ENCODE measurements at places on chromosomes 13 and 19.

DNA sequence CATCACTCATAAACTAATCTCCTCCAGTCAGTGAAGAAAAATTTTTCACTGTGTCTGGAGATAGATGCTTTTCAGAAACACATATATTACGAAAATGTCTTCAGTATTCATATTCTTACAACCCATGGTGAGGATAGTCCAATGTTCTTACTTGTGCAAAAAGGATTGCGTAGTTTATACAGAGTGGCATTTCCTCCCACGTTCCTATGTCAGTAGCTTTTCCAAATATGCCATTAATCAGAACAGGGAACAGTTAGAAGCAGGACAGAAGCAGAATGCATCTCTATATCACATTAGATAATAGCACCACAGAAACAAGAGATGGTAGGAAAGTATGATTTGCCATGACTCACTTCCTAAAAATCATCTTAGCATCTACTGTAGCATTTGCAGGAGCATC lies 282.9 kb downstream of the SLITRK5 start:
- DNase-seq: no peak

DNA sequence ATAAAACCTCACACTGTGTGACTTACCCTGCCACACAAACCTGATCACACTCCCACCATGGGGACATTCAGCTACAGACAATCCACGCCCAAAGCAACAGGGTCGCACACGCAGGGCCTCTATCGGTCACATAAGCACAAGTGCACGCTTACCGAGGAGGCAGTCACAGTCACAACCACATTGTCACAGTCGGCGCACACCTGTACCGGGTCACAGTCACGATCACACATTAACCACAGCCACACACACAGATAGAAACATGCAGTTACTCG lies 579 bp downstream of the ZNF566 start:
- DNase-seq: no peak

GRCh38 chr19:42129399-42130253 lies 2.6 kb downstream of the POU2F2 start:
- no peak for DNase-seq

- no peak for DNase-seq
Measured at GRCh38 chr19:50534478-50534877, 20.8 kb upstream of the ASPDH start.

GRCh38 chr13:101144808-101145419 lies 271.4 kb downstream of the NALCN start:
- DNase-seq: no peak

DNA sequence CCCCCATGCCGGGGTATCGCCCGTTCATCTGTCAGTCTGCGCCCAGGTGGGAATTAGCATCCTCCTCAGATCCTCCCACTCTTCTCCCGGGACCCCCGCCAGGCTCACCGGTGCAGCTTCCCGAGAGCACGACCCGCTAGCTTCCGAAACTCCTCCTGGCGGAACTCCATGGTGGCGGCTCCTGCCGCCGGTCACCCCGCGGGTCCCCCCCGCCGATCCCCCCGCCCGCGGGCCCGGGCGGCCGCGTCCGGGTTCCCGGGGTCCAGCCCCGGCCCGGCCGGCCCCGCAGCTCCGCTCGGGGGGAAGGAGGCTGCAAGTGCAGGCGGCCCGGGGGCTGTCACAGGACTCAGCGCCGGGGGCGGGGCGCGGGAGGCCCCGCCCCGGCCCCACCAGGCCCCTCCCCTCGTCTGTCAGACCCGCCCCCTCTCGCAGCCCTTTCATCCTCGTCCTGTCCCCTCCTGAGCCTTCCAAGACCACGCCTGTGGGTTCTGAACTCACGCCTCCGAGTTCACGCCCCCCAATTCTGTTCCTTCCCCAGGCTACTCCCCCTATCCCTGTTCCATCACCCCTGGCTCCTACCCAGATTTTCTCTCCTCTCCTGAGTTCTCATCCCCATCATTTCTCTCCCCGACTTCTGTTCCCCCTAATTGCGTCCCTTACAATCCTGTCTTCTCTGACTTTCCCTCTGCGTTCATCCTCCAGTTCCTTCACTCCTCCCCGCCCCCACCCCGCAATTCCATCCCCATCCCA lies at the start of gene SLC17A7:
Gene SLC17A7, minus strand, starts transcription at position 318 of the 750 bp plus-strand sequence. Its CDS starts 148 bp downstream, at position 170.
- DNase-seq: no peak

DNA sequence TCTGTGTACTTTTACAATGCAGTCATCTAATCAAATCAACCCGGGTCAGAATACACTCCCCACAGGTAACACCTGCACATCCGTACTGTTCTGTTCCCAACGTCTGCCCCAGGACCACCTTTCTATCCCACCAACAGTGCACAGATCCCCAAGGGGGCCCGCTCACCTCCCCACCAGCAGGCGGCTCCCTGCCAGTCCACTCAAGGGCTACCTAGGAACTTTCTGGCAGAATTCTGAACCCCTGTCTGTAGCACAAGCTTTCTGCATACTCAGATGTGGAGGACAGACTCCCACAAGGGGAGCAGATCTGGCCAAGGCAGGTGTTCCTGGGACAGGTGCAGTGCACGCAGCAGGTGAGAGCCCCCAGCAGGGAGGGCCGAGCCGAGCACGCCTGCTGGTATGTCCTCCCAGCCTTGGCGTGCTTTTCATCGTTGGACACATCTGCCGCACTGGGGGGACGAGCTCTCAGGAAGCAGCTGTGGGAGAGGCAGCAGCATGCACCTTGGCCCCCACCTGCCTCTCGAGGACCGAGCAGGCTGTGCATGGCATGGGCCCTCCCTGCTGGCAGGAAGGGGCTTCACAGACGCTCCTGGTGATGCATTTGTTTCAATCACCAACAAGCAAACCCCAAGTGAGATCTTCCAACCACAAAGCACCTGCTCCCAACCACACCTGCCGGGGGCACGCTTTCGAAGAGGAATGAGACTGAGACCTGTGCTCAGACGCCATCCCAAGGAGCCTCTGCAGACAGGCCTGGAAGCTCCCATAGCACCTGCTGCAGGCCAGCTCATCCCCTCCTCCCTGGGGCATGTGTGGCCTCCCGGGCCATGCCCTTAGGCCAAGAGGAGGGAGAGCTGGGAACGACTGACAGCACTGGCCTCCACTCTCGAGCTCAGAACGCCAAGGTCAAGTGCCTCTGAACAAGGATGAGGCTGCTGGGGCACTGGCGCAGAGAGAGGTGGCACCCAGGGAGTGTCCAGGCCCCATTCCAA lies 35.9 kb downstream of the RAB20 start:
- no peak for DNase-seq

- no peak for DNase-seq
Measured at GRCh38 chr13:49370371-49370770, 73.5 kb downstream of the CAB39L start.

DNA sequence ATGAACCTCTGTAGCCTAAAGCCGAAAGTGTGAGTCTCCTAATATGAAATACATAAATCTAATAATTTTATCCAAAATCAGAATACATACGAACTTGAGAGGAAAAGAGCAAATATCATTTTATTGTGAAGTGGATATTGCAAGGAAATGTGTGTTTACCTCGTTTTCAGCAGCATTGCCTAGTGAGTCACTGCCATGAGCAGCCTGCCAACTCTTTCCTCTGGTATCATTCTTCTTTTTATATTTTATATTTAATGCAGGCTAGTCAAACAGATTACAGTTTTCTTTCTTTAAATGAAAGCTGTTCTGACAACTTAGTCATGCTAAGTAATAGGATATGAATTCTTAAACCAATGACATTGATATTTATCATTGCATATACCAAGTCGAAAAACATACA lies 44.2 kb downstream of the EDNRB start:
- DNase-seq: no peak

DNA sequence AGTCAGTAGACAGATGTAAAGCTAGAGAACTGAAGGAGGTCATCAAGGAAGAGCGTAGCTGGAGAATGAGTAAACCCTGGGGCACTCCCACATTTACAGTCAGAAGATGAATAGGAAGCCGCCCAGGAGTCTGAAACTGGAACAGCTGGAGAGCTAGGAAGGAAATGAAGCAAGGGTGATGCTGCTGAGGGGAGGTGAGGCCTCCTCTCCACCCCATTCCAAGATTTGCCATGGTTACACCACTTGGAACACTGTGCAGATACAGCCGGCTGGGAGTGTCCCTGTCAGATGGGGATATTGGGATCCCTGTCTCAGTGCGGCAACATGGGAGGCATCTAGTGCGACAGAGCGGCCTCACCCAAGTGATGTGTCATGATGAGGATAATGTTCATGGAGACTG lies 51.8 kb upstream of the GPI start:
- no peak for DNase-seq

DNA sequence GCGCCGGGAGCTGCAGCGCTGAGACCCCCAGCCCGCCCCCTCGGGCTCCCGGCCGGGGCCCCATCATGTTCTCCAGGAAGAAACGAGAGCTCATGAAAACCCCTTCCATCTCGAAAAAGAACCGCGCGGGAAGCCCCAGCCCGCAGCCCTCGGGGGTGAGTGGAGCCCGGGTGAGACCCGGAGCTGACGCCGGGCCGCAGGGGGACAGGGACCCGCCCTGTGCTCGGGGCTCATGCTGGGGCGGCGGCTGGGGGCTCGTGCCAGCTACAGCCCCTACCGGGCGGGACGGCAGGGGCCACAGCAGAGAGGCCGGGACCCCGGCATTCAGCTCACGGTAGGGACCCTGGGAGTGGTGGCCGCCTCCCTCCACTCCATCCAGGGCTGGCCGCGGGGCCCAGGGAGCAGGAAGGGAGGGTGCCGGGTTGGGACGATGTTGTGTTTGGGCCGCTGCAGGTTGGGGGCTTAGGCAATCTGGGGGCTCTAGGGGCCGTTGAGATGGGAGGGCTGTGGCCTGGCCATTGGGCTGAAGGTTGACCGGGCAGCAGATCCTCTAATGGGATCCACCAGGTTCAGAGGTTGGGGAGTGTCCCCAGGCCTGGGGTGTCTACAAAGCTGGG lies 482 bp downstream of the ARHGAP45 start:
- DNase-seq: no peak

DNA sequence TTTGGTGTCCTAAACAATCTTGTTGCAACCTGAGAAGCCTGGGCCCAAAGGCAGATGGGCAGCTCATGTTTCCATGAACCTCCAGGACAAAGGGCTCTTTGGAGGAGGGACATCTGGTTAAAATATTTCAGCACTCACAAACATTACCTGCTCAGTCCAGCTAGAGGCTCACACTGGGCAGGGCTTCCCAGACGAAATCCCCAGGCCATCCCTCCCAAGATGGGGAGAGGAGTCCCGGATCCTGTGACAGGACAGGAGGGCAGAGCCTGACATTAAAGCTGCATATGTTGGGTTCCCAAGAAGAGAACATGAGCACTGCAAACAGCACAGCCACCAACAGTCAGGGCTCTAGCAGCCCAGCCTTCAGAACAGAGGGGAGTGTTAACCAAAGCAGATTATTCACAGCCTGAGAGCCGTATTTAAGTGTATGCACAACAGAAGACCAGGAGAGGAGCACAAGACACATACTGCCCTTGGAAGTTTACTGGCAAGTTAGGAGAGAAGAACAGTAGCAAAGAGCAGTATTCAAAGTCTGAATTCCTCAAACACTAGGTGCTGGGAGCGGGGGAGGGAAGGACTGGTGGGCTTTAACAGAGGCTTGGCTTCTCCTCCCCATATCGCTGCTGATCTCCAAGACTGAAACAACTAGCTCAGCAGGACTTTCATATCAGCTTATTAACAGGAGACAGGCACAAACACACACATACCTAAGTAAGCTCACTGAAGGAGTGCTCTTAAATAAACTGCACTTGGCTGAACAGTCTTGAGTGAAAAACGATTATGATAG lies 12.3 kb downstream of the ATP7B start:
- no peak for DNase-seq

- DNase-seq: peak; percentile 84
Measured at GRCh38 chr19:47790398-47790814, 11.9 kb downstream of the SELENOW start.

GRCh38 chr13:64078025-64078424 lies 2662.4 kb upstream of the PCDH20 start:
- DNase-seq: no peak

GRCh38 chr13:25778365-25778764 lies 273.5 kb downstream of the SHISA2 start:
- DNase-seq: no peak

GRCh38 chr19:53294786-53295441 lies 27.4 kb upstream of the VN1R4 start:
- DNase-seq: no peak

DNA sequence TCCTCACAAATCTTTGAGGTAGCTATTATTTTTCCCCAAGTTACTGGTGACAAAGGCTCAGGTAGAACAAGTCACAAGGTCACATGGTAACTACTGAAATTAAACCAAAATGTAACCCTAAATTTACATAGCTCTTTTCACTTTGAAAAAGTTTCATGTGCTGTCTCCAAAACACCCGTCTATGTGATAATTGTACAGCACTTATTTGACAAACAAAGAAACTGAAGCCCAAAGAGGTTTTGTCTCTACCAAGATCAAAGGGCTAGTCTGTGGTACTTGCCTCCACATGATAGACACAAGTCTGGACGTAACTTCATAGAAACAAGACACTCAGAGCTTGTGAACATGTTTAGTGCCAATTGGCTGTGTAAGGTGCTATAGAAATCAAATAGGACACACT lies 108.3 kb downstream of the SACS start:
- DNase-seq: no peak

All from natural killer cell treated with Interleukin-12 subunit alpha and Interleukin-12 subunit beta and Interleukin-15 and Interleukin-18, amount 100 ng/mL, for 72 hours (primary cell).